Caki2 (cell line): ENCODE measurements at places on chromosomes 6 and 20.

DNA sequence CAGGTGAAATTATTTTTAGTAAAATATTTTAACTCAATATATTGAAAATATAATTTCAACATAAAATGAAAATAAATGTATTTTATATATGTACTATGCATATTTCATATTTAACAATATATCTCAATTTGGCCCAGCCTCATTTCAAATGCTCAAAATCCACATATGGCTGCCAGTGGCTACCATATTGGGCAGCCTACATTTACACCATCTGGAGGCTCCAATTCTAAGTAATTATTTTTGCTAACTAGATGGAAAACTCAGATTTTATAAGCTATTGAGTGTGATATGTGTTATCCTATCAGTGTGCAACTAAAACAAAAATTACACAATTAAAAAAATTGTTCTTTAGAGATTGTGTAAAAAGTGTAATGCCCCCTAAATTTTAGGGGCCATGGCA is 96.9 kb downstream of the SOX4 start:
- no peak for DNase-seq

DNA sequence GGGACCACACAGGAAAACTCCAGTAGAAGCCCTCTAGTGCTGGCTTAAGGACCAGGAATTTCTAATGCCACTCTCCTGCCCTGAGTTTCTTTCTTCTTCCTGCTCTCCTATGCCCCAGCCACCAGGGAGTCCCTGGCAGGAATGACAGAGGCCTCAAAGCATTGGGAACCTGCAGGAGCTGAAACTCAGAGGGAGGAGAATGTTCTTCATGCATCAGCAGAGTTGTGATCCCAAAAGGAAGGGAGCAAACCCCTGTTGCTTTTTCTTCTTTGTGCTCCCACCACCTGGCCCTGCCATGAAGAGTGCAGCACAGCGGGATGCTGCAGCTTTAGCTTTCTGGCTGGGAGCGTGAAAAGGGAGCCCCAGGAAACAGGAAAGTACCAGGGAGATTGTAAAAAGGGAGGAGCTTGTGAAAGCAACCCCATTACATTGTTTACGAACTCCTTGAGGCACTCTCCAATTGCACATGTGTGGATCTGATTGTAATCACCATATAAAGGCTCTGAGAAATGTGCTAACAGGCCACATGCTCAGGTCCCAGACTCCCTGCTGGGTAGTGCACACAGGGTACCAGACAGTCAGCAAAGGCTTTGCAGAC is 34.7 kb upstream of the FKBP1A start:
- DNase-seq: no peak

DNA sequence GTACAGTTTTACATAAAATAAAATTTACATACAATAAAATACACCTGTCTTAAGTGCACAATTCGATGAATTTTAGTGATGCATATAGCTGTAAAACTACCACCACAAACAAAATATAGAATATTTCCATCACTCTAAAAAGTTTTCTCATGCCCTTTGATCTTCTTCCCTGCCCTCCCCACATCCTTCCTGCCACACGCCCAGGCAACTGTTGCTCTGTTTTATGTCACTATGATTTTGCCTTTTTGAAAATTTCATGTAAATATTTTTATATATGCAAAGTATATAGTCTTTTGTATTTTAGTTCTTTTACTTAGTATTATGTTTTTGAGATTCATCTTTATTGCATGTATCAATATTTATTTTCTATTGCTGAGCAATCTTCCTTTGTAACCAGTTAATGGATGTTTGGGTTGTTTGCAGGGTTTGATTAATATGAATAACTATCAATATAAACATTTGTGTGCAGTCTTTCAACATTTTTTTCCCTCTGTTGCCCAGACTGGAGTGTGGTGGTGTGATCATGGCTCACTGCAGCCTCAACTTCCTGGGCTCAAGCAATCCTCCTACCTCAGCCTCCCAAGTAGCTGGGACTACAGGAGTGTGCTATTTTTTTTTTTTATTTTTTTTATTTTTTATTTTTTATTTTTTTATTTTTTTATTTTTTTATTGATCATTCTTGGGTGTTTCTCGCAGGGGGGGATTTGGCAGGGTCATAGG is 23.8 kb upstream of the SAMHD1 start:
- no peak for DNase-seq

DNA sequence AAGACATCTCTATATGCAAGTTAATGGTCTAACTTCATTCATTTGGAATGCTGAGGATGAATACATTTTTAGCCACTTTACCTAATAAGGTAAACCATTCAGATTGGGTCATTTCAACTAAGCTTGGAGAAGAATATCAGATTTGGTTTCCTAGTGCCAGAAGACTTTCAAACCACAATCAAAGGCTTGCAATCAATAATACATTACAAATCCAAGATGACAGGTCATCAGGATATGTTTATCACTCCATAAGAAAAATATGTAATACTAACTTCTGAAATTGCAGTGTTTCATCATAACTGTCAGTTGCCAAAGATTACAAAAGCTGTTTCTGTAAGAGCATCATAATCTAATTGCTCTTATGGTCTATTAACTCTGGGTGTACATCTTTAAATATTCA is 654.0 kb downstream of the COL12A1 start:
- DNase-seq: no peak

- no peak for DNase-seq
Observed at GRCh38 chr6:152348116-152348515, 289.0 kb downstream of the SYNE1 start.

DNA sequence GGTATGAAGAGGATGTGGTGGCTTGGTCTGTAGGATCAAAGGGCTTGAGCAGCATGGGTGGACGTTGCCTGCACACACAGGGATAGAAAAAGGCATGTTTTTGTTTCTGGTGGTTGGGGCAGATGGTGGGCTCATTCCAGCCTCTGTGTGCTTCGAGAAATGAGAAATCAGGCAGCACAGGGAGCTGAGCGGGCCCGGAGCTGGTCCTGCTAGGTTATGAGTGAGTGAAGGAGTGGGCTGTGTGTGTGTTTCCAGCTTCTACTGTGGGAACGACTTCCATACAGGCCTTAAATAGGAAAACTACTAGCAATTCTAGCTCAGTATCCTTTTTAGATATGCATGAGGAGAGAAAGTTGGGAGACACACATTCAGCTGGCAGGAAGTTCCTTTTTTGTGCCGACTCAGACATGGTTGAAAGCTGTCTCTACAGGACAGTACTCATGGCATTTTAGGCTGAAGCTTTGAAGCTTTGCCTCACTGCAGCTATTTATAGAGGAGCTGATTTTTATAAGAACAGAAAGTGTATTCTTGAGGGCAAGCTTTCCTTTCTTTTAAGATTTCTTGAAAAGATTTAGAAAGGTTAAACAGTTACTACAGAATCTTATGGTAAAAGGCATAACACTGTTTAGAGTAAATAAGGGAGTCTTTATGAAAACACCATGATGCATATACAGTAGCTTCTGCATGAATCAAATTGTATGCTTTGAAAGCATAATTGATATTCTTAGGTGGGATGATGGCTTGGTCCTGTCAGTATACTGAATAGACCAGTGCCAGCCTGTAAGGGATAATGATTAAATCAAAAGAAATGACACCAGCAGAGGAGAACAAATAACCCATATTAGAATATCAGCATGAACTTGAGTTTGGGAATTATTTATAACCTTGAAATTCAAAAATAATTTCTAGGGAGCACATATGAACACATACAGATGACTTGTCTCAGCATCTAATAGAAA is 104.0 kb upstream of the MAN1A1 start:
- DNase-seq: no peak
